ENCODE measurements at places on chromosomes 3 and 15. TPM values are rescaled to one million over a fixed set of nuclear protein-coding genes. Genes with fewer than 3 reads are reported as not detected.

Gene GOLGA8H
- 0.49 TPM for total RNA-seq

Gene TICRR
- 14.3 TPM for total RNA-seq

Gene CTXND1
- 2.1 TPM for total RNA-seq

Gene SGO1
- total RNA-seq = 23.8 TPM

GRCh38 chr3:96182756-96183155, 631.6 kb upstream of the EPHA6 start:
- no peaks in the 10 kb centered on the region for H3K27me3 ChIP-seq
- H3K27ac ChIP-seq = no peak overlapping the region
- no peaks in the 10 kb centered on the region for H3K4me1 ChIP-seq
- no peak overlapping the region for H3K4me3 ChIP-seq
- no peak for DNase-seq

- H3K36me3 ChIP-seq = no peaks in the 10 kb centered on the region
- no peaks in the 10 kb centered on the region for H3K4me1 ChIP-seq
- H3K27ac ChIP-seq = no peak overlapping the region
- H3K4me3 ChIP-seq = no peak overlapping the region
- DNase-seq = peak; percentile 36
These were observed 11.3 kb downstream of the NRROS start for GRCh38 chr3:196650740-196651311.

DNA sequence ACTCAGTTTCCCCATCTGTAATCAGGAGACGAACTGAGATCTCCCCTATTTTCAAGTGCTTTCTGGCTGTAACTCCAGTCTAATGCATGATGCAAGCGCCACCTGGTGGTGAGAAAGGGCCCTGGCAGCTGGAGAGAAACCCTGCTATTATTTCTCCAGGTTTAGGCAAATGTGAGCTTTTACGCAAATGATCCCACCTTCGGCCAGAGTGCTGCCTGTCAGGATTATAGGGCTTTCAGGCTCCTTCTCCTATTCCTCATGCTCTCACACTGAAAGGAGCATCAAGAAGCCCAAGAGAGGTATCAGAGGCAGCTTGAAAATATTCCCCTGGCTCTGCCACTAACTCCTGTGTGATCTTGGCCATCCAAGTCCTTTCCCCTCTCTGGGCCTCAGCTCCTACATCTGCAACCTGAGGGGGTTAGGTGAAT, 93.9 kb upstream of the RASGRF1 start:
- H3K27me3 ChIP-seq = peaks cover 1% of the 10 kb centered on the region
- no peaks in the 10 kb centered on the region for H3K36me3 ChIP-seq
- H3K4me3 ChIP-seq = no peak overlapping the region
- no peak overlapping the region for H3K27ac ChIP-seq
- H3K4me1 ChIP-seq = peaks cover 3% of the 10 kb centered on the region

DNA sequence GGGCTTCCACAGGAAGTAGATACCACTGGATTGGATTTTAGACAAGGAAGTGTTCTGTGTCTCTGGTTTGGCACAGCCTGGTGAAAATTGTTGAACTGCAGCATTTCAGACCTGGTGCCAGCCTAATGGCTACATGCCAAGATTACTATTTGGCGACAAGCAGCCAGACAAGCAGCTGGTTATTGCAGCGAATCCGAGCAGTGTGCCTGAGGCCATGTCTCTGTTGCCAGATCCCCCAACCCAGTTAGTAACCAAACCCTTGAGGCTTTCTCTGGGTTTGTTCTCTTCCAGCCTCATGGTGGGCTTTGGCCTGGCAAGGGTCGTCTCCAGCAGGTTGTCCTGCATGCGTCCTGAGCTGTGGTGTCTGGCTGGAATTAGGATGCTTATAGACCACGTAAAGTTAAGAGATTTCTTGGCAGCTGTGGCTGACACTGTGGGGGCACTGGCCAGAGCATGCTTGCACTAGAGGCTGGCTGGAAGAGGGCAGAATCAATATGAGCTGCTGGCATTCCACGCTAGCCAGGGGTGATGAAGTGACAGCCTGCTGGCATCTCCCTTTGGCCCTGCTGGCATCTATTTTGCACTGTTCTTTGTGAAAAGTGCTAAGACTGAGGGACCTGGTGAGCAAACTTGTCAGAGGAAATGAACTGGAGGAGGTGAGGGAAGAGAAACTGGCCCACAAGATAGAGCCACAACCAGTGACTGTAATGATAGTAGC, 172.6 kb downstream of the RBMS3 start:
- no peak overlapping the region for H3K27ac ChIP-seq
- H3K27me3 ChIP-seq = no peaks in the 10 kb centered on the region

- DNase-seq = no peak
- no peaks in the 10 kb centered on the region for H3K4me1 ChIP-seq
- no peak overlapping the region for H3K4me3 ChIP-seq
- H3K36me3 ChIP-seq = no peaks in the 10 kb centered on the region
- no peaks in the 10 kb centered on the region for H3K27me3 ChIP-seq
These were observed 178.4 kb upstream of the SUCLG2 start for GRCh38 chr3:67832817-67833216.

DNA sequence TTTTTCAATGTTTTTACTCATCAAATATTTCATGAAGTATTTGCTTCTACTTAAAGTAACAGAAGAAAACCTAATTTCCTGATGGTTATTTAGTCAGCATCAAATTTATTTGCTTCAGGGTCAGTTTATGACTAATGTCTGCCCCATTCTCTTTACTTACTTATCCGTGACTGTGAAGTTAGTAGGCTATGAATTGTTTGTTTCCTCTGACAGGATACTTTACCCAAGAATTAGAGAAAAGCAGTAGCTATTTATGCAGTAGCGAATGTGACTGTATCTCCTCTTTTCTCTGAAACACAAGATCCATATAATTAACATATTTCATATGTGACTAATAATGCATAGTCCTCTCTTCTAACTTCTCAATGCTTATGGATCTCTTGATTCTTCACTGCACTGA, 329.9 kb upstream of the ROBO1 start:
- H3K4me3 ChIP-seq = no peak overlapping the region
- H3K27me3 ChIP-seq = no peaks in the 10 kb centered on the region
- no peaks in the 10 kb centered on the region for H3K4me1 ChIP-seq
- no peaks in the 10 kb centered on the region for H3K36me3 ChIP-seq
- no peak overlapping the region for H3K27ac ChIP-seq

DNA sequence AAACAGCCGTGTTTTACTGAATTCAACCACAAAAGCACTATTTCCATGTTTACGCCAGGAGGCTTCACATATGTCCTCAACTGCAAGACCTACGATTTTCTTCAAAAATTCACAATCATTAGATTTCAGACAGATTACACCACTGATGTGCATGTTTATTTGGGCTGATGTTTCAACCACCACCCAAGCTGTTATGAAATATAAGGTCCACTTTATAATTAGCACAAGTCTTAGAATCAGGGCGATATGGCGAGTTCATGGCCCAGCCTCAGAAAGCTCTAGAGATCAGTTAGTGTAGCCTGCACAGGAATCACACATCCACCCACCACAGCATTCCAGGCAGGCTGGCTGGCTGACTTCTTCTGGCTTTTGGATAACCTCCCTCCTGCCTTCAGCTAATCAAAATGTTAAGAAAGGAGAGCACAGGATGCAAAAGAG, 15.4 kb downstream of the SH3BP5 start:
- H3K36me3 ChIP-seq = no peaks in the 10 kb centered on the region
- no peaks in the 10 kb centered on the region for H3K27me3 ChIP-seq
- H3K27ac ChIP-seq = no peak overlapping the region
- H3K4me1 ChIP-seq = peaks cover 25% of the 10 kb centered on the region
- no peak for DNase-seq

DNA sequence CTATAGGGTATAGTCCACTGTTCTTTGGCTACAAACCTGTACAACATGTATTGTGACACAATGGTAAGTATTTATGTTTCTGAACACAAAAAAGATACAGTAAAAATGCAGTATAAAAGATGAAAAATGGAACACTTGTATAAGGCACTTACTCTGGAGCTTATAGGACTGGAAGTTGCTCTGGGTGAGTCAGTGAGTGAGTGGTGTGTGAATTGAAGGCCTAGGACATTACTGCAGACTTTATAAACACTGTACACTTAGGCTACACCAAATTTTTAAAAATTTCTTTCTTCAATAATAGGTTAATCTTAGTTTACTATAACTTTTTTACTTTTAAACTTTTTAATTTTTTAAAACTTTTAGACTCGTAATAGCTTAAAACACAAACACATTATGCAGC, 10.5 kb upstream of the PDZRN3 start:
- H3K27ac ChIP-seq = no peak overlapping the region
- H3K4me1 ChIP-seq = no peaks in the 10 kb centered on the region
- no peaks in the 10 kb centered on the region for H3K27me3 ChIP-seq
- H3K4me3 ChIP-seq = no peak overlapping the region
- DNase-seq = no peak

- H3K36me3 ChIP-seq = no peaks in the 10 kb centered on the region
- no peak overlapping the region for H3K27ac ChIP-seq
- H3K4me3 ChIP-seq = no peak overlapping the region
- DNase-seq = no peak
- H3K4me1 ChIP-seq = peaks cover 35% of the 10 kb centered on the region
These were observed 52.1 kb downstream of the LSM3 start for GRCh38 chr3:14230729-14231128.

Data from HepG2 (cell line).